Epithelial cell of esophagus (primary cell): ENCODE measurements at places on chromosomes 7 and 10.

DNA sequence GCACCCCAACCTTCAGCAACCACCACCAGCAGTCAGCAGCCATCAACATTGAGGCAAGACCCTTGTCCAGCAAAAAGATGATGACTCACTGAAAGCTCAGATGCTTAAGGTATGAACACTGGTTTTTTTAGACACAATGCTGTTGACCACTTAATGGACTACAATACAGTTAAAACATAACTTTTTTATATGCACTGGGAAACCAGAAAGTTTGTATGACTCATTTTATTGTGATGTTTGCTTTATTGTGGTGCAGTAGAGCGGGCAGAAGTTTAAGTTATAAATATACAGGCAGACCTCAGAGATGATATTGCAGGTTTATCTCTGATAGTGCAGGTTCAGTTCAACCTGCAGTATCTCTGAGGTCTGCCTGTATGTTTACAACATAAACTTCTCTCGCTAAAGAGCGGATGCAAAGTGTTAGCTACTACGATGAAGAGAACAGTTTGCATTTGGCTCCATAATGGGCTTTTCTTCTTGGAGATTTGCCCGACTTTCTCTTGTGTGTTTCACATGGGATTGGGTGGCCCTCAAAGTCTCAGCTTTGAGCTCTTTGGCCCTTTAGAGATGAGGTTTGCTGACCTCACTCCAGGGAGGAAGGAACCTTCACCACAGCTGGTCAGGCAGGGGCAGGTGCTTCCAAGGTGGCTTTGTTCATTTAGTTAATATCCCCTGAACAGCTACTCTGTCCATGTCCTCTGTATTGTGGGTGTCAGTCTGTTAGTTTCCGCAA lies 84.4 kb upstream of the SHH start:
- no peak for DNase-seq

- DNase-seq, result peak; percentile 87
Measured at GRCh38 chr7:139403601-139404000, 43.9 kb downstream of the LUC7L2 start.

- no peak for DNase-seq
Measured at GRCh38 chr10:70293169-70293843, 9.5 kb upstream of the NPFFR1 start.

DNA sequence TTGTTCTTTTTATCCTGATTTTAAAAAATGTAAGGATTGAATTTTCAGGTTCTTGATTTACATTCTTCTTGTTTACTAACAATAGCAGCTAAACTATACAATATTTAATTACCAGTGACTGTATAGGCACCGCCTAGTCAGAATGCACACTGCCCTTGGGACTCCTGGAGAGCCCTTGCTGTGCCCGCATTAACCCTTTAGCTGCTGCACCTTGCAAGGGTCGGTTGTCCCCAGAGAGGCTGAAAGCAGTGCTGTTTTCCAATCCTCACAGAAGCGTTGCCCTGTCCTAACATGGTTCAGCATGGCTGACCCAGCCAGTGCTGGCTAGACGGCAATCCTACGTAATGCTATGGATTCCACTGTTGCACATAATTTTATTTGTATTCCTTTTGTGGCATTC lies 102.6 kb downstream of the HECW1 start:
- no peak for DNase-seq

DNA sequence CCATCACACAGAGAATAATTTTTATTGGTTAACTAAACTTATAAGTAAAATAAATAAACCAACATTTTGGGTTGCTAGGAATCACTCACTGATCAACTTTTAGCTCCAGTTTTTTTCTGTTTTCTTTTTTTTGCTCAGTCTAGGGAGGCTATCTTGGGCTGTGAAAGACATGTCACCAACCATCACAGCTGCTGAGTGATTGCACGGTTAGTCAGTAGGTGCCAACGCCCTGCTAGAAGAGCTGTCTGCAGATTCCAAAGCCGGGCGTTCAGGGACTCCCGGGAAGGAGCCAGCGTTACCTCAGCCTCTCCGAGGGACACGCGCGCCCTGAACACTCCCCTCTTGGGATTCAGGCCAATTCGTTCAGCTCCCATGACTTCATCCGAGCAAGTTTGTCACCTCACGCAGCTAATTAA lies 604 bp upstream of the STAM start:
- peak; percentile 94 for DNase-seq

DNA sequence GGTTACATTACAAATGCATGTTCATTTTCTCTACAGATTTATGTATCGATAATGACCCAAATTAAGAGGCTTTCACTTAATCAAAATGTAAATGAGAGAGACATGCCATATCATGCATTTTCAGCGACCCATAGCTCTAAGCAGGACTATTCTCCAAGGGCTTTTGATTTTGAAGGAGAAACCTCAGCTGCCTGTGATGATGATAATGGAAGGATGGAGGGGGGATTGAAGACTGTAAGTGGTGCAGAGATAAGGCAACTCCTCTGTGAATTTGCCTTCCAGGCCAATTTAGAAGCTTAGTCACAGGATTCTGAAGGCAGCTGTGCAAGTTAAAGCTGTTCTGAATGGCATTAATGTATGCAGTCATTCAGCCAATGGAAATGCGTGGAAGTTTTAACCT lies 8.3 kb downstream of the VSTM2A start:
- no peak for DNase-seq

GRCh38 chr10:126504761-126505112 lies 116.5 kb upstream of the ADAM12 start:
- no peak for DNase-seq

DNA sequence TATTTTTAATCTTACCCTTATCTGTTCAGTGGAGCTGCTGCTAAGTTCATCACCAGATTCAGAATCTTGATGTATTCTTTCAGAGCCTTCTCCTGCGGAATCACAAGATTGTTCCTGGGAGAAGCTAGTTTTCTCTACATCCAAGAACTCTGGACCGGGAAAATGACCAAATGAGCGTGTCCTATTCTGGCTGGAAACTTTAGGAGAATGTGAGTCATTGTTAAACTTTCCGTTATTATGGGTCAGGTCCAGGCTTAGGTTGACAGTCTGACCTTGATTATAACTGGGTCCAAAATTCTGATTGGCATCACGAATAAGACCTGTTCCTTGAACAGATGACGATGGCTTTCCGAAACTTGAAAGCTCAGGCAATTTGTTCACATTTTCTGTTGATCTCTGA lies 20.5 kb downstream of the ARHGAP12 start:
- DNase-seq, result no peak

DNA sequence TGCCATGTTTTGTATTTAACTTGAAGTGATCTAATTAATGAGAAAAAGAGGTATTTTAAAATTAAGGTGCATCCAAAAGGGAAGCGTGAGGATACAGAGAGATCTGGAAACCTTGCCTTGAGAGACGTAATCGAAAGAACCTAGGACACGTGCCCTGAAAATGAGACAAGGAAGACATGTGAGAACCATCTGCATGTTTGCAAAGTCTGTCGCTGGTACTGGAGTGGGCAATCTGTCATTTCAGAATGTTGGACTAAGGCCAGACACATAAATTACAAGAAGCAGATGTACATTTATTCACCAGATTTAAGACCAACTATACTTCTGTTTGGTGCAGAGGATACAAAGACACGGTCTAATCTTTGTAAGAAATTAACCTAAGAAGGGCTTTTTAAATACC lies 9.2 kb downstream of the AGR2 start:
- DNase-seq, result no peak

DNA sequence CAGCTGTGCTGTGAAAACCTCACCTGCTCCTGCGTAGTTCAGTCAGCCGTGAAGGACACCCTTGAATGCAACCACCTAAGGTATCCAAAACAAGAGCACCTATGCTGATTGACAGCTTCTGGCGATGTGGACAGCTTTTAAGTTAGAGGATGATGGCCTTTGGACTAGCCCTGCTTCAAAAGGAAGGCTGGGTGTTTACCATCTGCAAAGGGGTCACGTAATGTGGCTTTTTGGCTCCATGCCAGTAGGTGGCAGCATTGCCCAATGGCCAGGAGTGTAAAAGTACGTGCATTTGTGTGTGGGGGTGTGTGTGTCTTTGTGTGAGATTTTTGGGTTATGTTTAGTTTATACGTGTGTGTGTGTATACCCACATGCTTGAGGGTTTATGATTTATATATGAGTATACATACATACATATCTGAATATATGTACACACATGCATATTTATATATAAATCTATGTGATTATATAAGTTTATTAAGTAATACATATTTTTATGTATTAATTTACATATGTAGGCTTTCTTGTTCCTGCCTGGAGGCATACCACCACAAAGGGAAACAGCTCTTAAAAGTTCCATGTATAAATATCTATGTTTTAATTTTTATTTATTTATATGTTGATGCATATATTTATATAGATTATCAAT lies 236.3 kb upstream of the ANKRD30A start:
- peak; percentile 62 for DNase-seq

- DNase-seq, result peak; percentile 51
Measured at GRCh38 chr10:125232841-125233240, 72.5 kb upstream of the CTBP2 start.

- DNase-seq, result no peak
Measured at GRCh38 chr7:5414916-5415315, 8.7 kb downstream of the TNRC18 start.

GRCh38 chr10:107616031-107616430 lies 451.5 kb upstream of the SORCS1 start:
- DNase-seq, result peak; percentile 62

DNA sequence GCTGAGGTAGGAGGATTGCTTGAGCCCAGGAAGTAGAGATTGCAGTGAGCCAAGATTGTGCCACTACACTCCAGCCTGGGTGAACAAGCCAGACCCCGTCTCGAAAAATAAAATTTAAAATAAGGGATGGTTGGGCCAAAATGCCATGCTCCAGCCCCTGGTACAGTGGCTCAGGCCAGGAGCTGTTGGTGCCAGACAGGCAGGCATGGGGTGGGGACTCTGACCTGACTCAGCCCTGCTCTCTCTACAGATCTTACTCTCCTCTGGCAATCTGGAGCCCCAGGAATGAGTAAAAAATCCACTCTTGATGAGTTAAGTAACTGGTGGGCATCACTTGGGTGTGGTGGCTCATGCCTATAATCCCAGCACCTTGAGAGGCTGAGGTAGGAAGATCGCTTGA lies 8.4 kb upstream of the TMEM120A start:
- no peak for DNase-seq

DNA sequence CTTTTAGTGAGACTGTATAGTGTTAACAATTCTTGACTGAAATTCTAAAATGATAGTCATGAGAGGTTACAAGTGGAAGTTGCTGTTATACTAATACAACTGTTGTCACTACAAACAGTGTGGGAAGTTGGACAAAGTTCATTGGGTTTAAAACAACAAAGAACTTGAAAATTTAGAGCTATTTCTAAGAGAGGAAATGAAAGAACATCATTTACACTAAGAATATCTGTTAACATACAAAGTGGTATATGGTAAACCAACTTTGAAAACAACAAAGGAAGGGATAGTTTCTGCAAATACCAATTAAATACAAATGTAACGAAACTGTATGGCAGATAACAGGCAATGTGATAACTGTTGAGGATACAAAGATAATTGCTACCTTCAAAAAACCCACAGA lies 11.6 kb downstream of the MTPN start:
- DNase-seq, result no peak

- no peak for DNase-seq
Measured at GRCh38 chr10:113158183-113158582, 208.1 kb downstream of the TCF7L2 start.

DNA sequence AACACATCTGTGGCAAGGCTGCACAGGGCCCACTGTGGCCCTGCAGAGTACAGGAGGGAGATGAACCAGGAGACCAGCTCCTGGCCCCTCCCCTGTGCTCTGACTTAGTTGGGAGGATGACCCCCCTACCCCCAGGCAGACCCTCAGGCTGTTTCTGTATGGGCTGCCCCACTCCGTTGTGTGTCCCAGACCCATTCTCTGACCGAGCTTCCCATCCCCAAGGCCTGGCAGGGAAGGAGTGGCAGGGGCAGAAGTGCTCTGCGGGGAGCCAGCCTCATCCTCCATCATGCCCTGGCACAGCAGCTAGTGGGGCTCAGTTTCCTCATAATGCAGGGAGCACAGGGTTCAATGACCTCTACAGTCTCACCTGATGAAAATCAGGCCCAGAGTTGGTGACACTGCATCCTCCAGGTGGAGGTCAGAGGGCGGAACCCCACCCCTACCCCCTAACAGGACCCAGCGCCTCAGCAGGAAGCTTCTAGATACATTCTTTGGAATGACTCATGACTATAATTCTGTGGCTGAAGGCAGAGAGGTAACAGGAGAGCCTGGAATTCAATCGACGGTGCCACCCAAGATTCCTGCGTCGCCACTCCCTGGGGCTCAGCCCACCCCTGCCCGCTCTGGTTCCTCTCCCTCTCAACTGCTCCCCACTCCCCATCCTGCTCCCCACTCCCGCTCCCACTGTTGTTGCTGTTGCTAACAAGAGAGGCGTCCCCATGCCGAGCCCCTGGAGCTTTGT lies 18.2 kb downstream of the PODXL start:
- DNase-seq, result peak; percentile 57

- DNase-seq, result no peak
Measured at GRCh38 chr10:90062786-90063185, 361.4 kb downstream of the KIF20B start.

GRCh38 chr10:20984662-20985061 lies 87.6 kb upstream of the NEBL start:
- no peak for DNase-seq

DNA sequence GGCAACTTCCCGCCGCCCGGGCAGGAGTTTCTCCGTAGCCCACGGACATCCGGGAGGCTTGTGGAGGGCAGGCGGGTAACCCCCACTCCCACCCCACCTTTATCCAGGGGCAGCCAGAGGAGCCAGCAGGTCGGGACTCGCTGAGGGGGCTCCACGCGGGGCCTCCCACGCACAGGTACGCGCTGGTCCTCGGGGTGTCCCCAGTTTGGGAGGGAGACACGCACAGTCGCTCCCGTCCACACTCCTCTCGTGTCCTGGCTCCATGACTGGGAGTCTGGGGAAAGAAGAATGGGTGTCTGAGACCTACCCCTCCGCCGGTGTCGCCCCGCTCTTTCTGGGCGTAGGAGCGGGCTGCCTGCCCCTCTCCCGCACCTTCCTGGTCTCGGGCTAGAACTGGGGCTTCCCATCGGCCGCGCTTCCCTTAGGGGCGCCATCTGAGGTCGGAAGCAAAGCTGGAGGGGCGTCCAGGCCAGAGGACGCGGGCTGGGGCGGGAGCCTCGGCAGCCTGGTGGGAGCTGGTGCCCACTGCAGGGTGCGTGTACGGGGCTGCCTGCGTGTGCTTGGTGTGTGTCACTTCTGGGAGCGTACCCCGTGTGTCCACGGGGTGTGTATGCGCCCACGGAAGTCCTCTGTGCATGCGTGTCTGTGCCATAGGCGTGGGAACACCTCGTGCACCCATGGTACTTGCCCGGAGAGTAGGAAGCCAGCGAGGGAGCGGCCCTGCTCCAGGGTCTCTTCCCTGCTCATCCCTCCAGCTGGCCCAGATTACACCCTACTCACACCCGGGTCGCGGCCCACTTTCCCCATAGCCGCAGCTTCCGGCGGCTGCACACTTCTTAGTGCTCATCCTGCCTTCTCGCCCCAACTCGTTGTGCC lies 73.0 kb upstream of the LEP start:
- DNase-seq, result no peak

DNA sequence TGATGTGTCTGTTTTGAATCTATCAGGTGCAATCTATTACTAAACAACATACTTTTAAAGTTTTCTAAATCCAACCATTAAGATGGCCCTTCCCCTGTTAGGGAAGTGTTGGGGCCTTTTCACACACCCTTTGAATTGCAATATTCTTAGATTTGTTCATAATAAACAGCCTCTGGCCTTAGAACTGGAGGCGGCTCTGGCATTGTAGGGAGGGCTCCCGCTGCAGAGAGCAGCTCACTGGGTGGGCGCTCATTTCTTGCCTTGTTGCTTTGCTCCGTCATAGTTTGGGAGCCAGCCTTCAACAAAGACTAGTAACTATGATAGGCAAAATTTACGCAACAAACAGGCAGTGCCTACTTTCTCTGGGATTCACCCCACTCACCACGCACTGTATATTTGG lies 4.2 kb upstream of the HOXA10 start:
- no peak for DNase-seq
